ENCODE measurements at places on chromosomes 3 and 15. TPM values are rescaled to one million over a fixed set of nuclear protein-coding genes. Genes with fewer than 3 reads are reported as not detected.

DNA sequence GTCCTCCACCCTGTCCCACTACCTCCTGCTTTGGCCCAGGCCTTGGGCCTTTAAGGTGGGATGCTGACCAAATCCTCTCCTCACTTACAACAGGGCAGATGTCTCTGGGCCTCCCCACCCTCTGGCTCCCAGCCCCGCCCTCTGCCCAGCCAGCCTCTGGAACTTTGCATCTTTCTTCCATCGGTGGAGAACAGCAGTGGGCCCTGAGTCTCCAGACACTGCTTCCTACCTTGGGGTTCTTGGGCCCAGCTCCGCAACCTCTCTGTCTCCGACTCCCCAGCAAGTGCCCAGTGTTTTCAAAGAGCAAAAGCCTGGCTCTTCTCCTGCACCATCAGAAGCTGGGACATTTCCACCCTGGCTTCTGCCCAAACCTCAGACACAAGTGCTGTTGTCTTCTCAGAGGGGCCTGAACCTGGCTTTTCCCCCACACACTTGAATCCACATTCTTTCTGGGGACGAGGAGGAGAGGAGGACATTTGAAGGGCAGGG, 33.1 kb downstream of the MRAS start:
- no peak for DNase-seq

- DNase-seq, result no peak
Observed at GRCh38 chr15:38508647-38509046, 54.7 kb downstream of the FAM98B start.

- DNase-seq, result peak; percentile 41
Observed at GRCh38 chr15:72168131-72168807, 29.3 kb downstream of the GRAMD2A start.

DNA sequence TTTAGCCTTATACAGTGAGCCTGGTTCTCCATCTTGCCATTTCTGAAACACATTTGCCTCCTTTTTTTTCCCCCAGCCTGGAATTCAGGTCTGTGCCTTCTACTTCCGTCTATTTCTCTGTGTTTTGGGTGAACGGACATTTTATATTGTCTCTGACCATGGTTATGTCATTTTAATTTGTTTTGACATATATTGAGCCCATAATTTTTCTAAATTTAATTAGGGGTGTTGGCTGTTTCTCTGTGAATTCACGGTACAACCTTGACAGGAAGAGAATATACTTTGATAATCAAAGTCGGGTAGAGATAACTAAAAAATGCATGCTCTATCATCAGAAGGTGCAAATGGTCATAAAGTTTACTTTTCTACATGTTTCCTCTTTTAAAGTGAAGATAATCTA, 361.4 kb downstream of the VGLL3 start:
- DNase-seq, result no peak

GRCh38 chr3:179450901-179451264, 387 bp downstream of the GNB4 start:
- DNase-seq, result peak; percentile 44

DNA sequence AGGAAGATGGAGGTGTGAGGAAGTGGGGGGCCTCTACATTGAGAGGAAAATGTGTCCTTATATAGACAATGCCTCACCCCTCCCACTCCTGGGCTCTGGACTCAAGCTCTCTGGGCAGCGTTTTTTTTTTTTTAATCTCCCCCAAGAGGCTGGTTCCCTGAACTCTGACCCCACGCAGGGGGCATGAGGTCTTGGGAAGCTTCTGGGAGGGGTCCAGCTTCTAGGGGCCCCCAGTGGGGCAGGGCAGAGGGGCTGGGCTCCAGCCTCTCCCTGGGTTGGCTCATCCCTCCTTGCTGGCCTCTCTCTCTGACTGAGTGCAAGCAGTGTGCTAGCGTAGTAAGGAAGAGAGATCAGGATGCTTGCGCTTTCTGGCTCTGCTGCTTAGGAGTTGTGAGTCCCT, 101.4 kb upstream of the HACD2 start:
- DNase-seq, result no peak

DNA sequence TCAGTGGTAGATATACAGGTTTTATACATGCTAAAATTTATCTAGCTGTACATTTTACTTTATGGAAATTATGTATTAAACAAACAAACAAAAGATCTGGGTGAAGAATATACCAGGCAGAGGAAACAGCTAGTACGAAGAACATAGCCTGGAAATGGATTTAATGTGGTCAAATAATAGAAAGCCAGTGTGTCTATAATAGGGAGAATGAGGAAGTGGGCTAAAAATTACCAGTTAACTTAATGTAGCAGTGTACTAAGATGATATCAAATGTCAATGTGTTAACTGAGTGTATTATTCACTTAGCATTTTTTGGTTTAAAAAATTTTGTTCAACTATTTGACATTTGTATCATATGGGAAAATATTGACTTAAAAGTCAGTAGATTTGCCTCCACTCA, 22.8 kb upstream of the SLC15A2 start:
- DNase-seq, result no peak

DNA sequence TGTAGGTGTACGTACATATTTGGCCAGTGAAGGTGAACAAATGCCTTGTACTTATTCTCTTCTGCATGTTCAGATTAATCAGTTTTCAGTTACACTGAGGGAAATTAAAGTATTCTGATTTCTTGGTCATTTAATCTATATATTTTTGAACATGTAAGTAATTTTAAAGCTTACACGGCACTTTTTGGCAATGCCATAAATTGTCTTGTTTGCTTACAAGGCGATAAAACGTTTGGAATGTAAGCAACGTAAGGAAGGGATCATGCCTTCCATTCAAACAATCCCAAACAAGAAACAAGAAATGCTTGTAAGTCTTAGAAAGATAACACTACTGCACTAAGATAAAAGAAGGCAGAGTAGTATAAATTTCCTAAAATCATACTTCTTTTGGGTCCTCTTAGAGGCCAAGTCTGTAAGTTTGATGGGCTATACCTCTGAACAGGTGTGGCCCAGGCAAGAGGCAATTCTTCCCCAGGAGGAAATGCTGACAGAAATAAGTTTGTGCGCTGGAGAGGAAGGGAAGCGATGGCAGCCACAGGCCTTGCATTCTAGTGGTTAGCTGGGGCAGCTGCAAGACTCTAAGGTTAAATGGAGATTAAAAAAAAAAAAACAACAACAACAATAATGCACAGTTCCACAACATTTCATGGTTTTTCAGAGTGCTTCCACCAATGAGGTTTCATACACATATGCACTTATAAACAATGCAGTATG, 73.8 kb downstream of the GOLIM4 start:
- DNase-seq, result no peak

- DNase-seq, result peak; percentile 57
Observed at GRCh38 chr3:143002083-143002712, 828 bp downstream of the U2SURP start.

- DNase-seq, result peak; percentile 15
Observed at GRCh38 chr15:41205315-41205714, 25.2 kb downstream of the EXD1 start.

DNA sequence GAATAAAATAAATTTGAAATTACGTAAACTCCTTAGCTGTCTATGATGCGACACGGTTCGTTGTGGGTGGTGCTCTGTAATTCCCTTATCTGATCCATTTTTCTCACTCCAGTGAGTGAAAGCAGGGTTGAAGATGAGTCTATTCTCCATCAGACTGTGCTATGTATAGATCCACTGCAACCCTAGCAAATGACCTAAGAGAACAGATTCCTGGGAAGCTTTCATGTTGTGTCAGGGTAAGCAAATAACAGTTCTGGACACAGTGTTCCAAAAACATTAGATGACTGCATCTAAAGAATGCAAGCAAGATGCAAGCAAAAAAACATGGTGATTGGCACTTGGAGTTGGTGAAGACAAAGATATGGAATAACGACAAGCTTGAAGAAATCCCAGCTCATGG, 239.3 kb downstream of the SLC9A9 start:
- no peak for DNase-seq

DNA sequence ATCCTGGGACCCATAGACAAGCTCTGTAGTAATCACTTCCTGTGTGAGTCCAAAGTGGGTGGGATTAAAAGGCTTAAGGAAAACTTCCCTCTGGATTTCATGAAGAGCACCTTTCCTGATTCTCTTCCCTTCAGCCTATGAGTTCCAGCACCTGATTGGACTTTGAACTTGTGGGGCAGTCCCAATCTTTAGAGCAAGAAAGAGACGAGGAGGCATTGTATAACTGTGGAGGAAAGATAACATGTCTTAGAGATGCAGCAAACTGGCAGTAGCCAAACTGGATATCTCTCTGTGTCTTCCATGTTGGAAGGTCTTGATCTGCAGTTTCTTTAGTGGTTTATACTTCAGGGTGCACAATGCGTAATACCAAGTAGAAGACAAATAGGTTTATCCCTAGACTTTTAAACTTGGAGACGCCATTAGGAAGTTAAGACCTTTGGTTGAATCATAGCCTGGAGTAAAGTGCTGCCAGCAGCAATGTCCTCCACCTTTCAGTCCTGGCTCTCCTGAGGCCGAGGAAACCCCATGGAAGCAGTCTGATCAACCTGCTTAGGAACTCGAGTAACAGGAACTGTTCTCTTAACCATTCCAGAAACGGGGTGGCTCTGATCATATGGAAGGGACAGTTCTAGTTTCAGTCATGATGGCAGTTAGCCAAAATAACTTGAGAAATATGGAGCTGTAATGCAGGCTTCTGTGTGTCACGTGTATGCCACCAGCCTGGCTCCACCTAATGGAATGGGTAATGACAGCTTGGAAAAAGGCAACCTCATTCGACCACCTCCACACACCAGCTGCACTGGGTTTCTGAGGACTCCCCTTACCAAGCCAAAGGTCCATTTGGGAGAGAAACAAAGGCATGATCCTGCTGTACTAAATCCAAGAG, 4.7 kb downstream of the EIF1B start:
- DNase-seq, result no peak

- no peak for DNase-seq
Observed at GRCh38 chr3:38618343-38618742, 31.1 kb downstream of the SCN5A start.

- no peak for DNase-seq
Observed at GRCh38 chr3:114081037-114081436, 24.5 kb downstream of the QTRT2 start.

DNA sequence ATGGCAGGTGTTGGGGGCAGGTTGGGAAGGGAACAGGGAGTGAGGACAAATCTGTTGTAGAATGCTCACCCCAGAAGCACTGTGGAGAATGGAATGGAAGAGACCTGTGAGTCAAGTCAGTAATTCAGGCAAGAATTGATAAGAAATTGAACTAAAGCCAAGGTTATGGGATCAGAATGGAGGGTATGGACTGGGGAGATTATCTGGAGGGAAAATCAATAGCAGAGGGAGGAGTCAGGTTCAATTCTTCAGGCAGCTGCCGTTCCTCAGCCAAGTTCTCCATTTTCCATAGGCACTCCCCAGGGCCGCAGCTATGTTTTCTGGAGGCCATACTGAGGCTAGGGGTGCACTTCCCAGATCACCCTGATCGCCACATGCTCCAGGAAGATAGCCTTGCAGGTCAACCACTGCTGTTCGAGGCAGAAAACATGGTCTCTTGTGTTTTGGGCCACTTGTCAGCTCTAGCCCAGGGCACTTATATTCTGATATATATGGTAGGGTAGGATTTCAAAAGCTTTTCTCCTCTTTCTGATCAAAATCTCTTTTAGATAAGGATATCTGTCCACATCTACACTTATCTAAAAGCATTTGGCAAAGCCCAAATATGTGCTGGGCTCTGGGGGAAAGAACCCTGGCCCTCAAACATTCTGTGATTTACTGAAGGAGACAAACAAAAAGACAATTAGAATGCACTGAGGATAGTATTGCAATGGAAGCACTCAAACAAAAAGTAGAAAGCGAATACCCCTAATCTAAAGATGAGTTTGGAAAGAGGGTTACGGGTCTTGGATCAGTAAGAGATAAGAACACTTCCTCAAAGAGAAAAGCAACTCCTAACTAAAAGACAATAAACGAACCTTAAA, 92.3 kb downstream of the TMEM212 start:
- DNase-seq, result no peak

DNA sequence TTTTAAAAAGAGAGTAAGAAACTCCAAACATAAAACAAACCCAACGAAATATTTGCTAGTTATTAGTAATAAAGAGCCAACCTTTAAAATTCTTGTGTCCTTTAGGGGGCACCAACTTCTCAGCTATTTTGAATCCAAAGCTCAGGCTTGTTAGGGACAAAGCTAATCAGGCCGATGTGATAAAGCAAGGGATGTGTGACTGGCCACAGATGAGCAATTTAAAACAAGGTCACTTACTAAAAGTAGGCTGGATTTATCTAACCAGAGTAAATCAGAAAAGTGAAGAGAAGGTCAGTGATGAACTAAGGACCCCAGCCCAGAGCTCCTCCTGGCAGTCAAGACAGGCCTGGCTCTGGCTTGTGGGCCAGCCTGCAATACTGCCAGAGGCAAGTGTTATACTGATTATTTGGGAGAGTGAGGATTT, 108.5 kb downstream of the CYP19A1 start:
- peak; percentile 10 for DNase-seq

- no peak for DNase-seq
Observed at GRCh38 chr3:193734737-193735366, 141.8 kb downstream of the OPA1 start.

GRCh38 chr3:162558016-162558415, 1061.4 kb downstream of the OTOL1 start:
- DNase-seq, result no peak

DNA sequence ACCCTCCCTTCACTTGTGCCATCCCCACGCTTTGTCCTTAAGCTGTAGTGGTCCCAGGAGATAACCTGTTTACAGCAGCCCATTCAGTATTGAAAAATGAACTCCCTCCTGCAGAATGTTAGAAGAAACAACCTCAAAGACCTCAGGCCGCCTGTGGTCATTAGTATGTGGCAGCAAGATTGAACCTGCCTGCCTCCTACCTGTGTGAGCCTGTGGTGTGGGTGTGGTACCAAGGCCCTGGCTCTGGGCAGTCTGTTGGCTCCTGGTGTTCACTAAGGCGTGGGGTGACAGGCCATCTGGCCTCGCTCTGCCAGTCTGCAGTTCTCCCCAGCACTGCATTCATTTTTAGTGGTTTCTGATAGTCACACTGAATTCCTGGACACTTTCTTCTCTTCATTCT, 21.0 kb downstream of the LSM3 start:
- DNase-seq, result no peak

DNA sequence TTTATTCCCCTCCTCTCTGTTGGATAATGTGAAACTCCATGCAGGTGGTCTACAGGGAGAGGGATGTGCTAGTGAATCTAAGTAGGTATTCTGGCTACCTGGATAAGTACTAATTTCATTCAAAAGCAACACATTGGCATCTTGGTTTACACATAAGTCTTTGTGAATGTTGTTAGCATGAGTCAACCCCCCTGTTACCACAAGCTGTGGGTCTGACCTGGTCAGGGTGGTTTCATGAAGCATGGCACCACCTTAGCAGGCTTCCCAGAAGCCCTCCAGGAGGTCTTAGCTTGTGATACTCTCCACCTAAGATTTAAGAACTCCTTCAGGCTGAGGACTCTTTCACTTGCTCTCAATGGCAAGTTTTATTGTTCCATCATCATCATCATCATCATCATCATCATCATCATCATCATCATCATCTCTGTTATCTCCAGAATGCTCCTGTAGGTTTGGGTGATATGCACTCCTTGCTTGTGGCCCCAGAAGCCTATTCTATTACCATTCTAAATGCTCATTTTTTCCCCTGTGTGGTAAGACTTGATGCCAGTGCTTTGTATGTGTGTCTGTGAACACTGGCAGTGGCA, 62.8 kb downstream of the EPHB1 start:
- peak; percentile 40 for DNase-seq

- no peak for DNase-seq
Observed at GRCh38 chr3:45002720-45003119, 23.4 kb upstream of the CLEC3B start.

Gene RHOA
- total RNA-seq, result 305 TPM

Gene ATP2B2
- 0.03 TPM for total RNA-seq

Gene POPDC2
- 0.39 TPM for total RNA-seq

Gene ACKR4
- total RNA-seq, result not detected

Gene KBTBD8
- 4.2 TPM for total RNA-seq

Gene RTP4
- 0.26 TPM for total RNA-seq

Gene XCR1
- total RNA-seq, result not detected

Gene UBA7
- 13.0 TPM for total RNA-seq

Gene GPR62
- total RNA-seq, result 0.23 TPM

Gene IL17RD
- 5.7 TPM for total RNA-seq
